RCC 7860 (cell line): ENCODE measurements at places on chromosomes 3 and 15.
A peak's percentile ranks its signal among the peaks of the same experiment; 100 is the strongest.

DNA sequence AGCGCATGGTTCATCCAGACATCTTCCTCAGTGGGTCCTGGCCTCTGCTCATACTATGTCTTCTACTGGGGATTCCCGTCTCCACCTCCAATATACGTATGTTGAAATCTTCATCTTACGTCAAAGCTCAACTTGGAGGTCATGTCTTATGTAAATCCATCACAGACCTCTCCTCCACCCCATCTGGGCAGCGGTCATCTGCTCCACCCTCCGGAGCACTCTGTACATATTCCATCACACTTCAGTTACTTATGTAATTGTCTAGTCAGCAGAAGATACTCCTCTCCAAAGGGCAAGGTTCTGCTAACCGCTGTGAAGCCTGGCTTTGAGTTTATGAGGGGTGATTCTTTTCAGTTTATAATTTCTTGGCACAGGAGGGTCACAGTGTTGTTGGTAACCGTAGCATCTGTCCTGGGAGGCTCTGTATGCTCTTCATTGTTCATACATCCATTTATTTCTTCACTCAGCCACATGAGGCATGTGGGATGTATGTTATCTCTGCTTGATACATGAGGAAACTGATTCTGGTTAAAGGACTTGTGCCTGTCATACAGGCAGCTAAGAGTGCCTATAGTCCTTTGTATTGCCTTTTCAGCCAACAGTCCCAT lies 22.1 kb downstream of the MAP2K1 start:
- DNase-seq = no peak

DNA sequence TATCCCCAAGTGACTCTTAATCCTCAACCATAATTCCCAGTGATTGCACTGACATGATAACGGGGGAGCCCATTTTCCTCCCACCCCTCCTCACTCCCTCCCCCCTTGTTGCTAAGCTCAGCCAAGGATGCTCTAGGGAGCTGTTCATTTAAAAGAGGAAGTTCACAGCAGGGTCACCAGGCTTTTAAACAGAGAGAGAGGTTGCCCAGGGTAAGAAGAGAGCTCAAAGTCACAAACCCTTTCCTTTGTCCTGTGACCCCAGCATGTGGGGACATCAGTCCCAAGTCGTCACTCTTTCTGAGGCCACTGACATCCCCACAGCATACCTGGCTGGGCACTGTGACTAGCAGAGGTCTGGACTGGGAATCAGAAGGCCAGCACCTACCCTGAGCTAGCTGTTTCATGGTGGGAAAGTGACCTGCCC lies 144.1 kb downstream of the RORA start:
- DNase-seq = no peak

DNA sequence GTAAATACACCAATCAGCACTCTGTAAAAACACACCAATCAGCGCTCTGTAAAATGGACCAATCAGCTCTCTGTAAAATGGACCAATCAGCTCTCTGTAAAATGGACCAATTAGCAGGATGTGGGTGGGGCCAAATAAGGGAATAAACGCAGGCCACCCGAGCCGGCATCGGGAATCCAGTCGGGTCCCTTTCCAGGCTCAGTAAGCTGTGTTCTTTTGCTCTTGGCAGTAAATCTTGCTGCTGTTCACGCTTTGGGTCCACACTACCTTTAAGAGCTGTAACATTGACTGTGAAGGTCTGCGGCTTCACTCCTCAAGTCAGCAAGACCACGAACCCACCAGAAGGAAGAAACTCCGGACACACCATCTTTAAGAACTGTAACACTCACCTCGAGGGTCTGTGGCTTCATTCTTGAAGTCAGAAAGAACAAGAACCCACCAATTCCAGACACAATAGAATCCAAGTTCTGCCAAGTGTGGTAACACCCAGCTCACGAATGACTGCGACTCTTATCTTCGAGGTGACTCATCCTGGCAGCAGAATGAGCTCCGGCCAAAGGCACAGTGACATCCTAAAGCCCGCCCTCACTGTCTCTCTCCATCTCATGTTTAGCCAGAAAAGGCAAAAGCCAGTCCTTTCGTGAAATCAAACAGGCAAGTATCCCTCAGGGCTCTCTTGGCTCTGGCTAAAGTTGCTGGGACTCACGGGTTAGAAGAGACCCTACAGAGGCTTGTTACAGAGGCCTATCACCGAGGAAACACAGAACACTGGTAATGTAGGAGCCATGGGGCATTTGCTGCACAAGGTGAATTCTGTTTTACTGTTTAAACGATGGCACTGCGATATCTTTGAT lies 155.2 kb downstream of the FAM43A start:
- DNase-seq = peak; percentile 33

- no peak for DNase-seq
Observed at GRCh38 chr3:122409446-122409845, 6.4 kb downstream of the WDR5B start.

DNA sequence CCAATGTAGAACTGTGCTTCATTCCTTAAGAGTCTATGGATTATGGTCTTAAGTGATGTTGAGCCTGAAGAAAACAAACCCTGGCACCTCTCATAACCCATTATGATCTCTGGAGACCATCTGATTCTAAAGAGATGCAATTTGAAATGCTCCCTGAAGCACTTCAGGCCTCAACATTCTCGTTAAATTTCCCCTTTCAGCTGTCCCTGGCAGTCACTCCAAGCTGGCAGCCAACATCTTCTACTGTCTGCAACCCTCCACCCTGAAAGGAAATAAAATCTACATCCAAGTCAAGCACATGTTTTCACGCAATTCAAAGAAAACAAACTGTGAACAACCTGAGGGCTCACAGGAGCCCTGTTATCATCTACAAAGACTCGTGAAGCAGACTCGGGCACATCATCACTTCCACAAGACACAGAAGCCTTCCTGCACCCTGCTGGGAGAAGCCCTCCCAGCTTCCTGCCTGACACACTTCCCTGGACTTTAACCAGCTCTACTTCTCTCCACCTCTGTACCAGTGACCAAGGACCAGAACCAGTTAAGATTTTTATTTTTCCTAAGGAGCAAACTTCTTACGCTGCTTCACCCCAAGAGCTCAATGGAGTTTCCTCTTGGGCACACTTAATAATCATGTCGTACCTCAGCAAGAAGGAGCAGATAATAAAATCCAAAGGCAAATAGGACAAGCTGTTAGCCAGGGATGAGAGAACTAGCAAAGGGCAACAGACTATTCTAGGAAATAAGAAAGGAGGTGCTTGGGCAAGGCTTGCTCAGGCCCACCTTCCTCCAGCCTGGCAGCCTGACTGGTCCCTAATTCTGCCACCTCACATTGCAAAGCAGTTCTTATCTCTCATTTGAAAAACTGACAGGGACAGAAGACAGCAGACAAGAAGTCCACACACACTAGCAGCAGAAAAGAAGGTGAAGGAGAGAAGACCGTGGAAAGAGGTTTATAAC lies 67.1 kb downstream of the MAGI1 start:
- DNase-seq = peak; percentile 20

- DNase-seq = no peak
Observed at GRCh38 chr15:29345549-29346525, 76.2 kb upstream of the NSMCE3 start.

DNA sequence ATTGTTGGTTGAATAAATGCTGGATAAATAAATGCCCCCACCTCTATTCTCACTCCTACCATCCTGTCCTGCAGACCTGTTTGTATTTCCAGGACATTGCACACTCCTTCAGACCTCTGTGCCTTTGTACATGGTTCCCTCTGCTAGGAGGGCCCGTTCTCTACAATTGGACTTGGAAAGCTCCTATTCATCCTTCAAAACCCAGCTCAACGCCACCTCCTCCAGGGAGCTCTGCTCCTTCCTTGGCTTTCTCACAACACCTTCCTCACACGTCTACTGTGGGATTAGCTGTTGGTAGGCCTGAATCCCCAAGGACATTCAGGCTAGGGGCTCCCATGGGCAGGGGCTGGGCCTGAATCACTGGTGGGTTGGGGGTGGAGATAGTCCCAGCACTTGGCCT lies 78.7 kb upstream of the SEC13 start:
- no peak for DNase-seq

DNA sequence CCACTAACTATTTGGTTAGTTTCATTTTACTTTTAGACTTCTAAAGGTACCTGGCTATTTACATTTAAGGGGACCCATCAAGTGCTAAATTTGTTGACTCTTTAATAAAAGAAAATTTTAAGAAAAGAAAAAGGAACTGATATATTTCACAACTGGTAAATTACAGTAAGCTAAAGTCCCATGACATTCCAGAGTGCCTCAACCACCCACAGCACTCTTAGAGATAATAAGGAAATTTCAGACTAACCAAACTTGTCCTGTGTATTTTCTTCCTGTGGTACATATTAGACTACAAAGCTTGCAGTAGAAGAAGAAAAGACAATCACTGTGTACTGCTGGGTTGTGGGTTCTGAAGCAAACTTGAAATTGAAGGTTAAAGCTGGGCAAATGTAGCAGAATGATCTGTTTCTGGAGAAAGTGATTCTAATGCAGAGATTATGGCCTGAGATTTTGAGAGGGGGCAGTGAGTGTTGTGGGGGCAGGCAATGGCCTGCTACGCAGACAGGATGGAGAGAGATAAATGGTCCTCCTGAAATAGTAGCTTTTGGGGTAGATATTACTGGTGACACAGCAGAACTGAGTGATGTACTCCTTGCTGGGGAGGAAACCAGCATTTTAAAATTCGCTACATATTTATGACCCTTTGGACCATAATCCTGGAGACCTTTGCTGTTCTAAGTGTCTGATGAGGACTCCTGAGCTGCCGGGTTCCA lies 24.5 kb upstream of the MFSD1 start:
- no peak for DNase-seq

DNA sequence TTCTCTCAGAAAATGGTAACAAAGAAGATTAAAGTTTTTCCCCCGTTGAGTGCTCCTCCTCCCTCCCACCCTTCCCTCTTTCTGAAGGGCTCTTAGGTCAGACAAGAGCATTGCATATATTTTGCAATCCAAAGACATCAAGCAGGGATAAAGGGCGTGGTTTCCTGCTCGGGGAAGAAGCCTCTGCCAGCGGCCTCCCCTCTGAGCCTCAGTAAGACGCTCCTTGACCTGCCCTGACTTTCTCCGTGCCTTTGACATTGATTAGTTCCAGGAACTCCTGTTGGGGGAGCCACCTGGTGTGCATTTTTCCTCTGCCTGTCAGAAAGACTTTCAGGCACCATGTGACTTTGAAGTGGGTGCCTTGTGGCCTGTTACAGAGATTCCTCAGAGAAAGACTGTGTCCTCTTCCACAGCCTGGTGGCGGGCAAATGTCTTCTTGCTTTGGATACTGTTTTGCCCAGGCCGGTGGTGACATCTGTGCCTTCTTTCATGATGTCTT lies 87.2 kb upstream of the TBL1XR1 start:
- DNase-seq = no peak

DNA sequence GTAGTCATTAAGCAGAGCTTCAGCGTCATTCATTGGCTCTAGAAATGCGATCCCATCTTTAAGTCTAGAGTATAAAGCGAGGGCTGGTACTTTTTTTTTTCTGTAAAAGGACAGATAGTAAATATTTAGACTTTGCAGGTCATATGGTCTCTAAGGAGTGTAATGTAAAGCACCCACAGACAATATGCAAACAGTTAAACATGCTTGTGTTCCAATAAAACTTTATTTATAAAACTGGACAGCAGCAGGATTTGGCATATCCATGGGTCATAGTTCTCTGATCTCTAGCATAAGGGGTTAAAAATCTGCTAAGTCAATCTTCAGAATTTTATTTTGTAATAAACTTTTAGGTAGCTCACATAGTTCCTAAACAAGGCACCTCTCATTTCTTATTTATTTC lies 226.8 kb upstream of the TBC1D5 start:
- no peak for DNase-seq

DNA sequence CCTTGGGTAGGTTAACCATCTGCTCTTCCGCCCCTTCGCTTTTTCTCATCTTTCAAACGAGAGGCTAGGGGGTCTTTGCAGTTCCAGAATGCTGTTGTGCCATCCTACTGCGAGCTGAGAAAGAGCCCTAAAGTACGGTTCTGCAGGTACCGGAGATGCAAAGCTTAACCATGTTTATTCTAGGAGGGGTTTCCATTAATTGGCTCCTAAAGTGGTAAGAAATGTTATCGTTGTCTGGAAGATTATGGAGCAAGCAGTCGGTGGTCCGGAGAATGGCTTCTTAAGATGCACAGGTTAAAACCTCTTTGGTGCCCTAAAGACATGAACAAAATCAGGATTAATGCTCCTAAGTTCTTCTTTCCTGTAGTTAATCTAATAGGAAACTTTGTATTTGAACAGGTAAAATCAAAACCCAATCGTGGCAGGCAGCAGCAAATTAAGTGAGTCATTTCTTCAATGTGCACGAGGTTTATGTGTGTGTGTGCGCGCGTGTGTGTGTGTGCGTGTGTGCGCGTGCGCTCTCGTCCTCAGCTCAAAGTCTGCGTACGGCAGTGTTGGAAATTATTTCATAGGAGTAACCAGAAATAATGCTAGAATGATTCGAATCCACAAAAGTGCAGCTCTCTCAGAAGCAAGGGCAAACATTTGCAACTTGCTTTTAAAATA lies 772 bp downstream of the FAM81A start:
- no peak for DNase-seq

- no peak for DNase-seq
Observed at GRCh38 chr3:134753999-134754742, 40.9 kb upstream of the EPHB1 start.

DNA sequence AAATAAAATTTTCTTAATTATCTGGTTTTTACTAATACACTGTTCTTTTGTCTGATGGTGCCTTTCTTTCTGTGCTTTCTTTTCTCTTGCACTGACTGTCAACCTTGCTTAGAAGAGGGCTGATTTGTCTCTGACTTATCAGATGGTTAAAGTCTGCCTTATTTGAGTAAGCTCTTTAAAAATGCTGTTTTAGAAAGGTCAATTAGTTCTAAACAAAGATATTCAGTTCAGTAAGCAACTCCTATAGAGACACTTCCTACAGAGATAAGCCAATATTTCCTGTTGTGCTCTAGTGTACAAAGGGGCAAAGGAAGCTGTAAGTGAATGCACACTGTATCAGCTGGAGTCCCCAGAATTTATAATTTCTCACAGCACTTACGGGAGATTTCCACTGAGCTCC lies 153.4 kb upstream of the TSPAN3 start:
- no peak for DNase-seq

DNA sequence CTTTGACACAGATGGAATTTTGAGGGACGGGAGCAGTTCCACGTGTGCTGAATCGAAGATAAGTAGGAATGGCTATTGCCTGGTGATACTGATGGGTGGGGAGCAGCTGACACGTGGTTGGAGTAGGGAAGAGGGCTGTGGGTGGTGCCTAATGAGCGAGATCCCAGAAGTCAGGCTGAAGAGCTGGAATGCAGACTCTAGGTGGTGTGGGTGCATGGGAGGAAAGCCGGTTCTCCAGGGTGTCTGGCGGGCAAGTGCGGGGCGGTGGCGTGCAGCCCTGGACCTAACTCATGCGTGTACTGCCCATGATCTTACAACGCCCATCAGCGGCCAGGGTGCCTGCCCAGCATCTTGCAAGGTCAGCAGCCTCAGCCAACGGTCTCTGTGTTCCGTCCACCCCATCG lies 63.1 kb downstream of the ARNT2 start:
- no peak for DNase-seq
